ENCODE measurements at places on chromosomes 16 and 17.

- no peak for DNase-seq
Measured at GRCh38 chr17:40485851-40486521, 15.4 kb downstream of the TNS4 start.

GRCh38 chr17:44216694-44217093, 2.8 kb downstream of the UBTF start:
- no peak for DNase-seq

GRCh38 chr17:68768804-68769203, 167.6 kb upstream of the FAM20A start:
- DNase-seq = no peak

DNA sequence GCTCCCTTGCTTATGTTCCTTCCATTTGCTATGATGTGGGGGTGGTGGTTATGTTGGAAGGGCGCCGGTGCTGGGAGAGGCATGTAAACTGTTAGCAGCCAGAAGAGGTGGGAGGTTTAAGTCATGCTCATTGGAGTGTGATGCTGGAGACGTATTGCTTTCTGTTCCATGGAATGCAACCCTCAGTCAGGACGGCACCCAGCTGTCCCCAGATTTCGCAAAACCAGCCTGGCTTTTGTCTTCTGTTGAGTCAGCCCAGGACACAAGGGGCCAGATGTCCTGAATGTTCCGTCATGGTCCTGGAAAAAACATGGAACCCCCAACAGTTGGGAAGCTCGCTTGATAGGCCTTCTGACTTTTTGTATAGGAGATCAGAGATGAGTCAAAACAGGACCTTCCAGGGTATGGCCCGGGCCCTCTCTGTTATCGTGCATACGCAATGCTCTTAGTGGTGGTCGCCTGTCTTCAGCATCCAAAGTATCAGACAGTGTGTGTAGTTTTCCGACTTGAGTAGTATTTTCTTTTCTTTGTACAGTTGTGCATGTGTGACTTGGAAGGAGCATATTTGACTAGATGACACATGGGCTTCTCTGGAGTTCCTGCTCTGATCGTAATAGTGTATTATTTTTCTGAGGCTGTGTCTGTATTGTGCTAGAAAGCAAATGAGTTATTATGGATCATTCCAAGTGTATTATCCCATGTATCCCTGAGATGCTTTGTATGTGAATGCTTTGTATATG, 201.9 kb downstream of the SNX29 start:
- DNase-seq = no peak

DNA sequence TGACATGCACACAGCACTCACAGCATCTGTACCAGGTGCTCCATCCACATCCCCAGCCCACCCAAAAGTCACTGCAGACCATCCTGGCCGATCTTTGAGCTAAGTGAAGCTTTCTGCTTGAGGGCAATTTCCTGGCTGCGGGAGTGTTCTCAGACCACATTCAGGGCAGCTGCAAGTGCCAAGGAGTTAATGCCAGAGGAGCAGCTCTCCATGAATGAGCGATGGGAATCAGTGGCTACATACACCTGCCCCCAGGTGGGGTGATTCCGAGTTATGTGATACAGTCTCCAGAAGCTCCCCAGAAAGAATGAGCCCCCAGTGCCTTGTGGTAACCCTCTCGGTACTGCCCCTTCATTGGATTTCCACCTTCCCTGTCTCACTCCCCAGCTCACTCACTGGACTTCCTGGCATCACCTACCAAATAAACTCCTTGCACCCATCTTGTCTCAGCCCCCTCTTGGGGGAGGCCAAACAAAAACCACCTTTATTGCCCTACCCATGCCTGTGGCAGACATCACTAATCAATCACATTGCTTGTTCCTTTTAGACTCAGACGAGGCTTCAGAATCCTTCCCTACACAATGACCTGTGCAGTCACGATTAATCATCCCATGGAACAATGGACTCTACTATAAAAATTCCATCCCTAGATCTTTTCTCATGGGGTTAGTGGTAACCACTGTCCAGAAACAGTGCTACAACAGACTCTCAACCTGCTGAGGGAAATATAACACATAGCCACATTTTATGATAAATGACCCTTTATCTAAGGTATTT, 121.1 kb downstream of the IRX5 start:
- DNase-seq = no peak

DNA sequence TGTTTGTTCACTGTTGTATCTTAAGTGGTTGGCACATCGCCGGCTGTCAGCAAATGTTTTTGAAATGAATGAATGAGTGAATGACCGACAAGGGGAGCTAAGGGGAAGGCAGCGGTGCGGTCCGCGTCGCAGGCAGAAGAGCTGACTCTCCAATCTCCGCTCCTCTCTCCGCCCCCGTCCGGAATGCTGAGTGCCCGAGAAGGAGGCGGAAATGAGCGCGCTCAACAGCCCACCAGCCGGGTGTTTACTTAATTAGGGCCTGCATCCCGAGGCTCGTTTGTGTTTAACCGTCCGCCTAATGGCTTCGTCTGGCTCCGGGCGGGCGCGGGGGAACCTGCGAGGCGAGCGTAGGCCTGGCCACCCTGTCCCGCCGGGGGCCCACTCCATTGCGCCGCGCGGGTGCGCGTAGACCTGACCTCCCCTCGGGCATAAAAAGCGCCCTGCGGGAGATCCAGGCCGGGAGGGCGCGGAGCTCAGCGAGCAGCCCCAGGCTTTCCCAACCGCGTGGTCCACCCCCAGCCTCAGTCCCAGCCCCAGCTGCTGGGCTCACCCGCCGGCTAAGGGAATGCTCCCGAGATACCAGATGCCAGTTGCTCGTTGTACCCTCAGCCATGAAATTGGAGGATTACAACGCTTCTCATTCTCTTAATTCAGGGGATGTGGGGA, 2.5 kb upstream of the CDH3 start:
- DNase-seq = no peak

DNA sequence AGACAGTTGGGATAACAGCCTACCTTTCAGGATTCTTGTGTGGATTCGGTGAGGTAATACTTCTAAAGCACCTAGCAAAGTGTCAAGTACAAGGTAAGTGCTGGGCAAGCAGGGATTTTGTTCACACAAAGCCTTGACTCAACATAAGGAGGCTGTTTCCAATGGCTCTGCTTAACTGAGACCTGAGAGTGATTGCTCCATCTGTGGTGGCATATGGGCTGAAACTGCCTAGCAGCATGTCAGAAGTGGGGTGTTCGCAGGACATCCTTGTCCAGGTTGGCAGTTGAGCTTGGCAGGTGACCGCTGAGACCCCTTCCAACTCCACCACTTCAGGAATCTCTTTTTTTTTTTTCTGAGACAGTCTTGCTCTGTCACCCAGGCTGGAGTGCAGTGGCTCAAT, 19.8 kb downstream of the IL4R start:
- no peak for DNase-seq

- DNase-seq = no peak
Measured at GRCh38 chr17:83173914-83174361, 94.5 kb downstream of the METRNL start.

GRCh38 chr17:39194089-39194984, 3.1 kb downstream of the CACNB1 start:
- DNase-seq = no peak

DNA sequence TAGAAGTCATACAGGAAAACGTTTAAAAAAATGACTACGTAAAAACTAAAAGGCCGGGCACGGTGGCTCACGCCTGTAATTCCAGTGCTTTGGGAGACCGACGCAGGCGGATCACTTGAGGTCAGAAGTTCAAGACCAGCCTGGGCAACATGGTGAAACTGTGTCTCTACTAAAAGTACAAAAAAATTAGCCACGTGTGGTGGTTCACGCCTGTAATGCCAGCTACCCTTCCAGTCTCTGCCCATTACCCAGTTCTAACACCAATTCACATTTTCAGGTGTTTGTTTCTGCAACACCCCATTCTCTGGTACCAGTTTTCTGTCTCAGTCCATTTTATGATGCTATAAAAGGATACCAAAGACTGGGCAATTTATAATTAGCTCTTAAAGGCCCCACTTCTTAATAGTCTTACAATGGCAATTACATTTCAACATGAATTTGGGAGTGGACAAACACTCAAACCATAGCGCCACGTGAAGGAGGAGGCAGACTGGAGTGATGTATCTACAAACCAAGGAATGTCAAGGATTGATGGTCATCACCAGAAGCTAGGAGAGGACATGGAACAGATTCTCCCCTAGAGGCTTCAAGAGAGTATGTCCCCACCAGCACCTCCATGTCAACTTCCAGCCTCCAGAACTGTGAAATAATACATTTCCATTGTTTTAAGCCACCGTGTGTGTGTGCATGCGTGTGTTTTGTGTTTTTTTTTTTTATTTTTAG, 791 bp upstream of the C17orf75 start:
- no peak for DNase-seq

- DNase-seq = peak; percentile 21
Measured at GRCh38 chr17:36544044-36544306, 744 bp upstream of the GGNBP2 start.

DNA sequence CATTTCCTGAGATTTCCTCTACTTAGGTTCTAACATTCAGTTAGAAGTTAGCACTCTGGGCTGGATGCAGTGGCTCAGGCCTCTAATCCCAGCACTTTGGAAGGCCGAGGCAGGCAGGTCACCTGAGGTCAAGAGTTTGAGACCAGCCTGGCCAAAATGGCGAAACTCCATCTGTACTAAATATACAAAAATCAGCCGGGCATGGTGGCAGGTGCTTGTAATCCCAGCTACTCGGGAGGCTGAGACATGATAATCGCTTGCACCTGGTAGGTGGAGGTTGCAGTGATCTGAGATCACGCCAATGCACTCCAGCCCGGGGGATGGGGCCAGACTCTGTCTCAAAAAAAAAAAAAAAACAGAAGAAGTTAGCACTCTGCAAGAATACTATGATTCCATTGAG, 1430.9 kb downstream of the CDH11 start:
- no peak for DNase-seq

All from germinal center (tissue), 1 donor.